NCI-H2171 treated with DMSO at 0.1 percent for 48 hours (cell line): ENCODE measurements at places on chromosomes 7 and 10.
A peak's percentile ranks its signal among the peaks of the same experiment; 100 is the strongest.

GRCh38 chr7:81370822-81371221 lies 399.0 kb downstream of the HGF start:
- DNase-seq: no peak

DNA sequence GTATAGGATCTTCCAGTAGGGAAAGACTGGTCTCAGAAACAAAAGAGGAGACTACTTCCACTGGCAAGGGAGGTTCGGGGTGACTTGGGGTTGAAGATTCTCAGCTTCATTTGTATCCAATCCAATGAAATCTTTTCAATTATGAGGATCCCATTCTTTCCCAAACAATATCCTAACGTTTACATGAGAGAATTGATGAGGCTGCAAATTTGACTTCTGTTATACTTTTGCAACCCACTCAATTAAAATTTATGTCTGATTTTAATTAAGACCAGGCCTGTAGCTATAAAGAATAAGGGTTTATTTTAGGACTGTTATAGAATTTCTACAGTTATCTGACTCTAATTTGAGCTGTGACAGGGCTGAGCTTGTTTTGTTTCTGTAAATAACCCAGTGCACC lies 251.5 kb downstream of the ANKRD7 start:
- DNase-seq: no peak

DNA sequence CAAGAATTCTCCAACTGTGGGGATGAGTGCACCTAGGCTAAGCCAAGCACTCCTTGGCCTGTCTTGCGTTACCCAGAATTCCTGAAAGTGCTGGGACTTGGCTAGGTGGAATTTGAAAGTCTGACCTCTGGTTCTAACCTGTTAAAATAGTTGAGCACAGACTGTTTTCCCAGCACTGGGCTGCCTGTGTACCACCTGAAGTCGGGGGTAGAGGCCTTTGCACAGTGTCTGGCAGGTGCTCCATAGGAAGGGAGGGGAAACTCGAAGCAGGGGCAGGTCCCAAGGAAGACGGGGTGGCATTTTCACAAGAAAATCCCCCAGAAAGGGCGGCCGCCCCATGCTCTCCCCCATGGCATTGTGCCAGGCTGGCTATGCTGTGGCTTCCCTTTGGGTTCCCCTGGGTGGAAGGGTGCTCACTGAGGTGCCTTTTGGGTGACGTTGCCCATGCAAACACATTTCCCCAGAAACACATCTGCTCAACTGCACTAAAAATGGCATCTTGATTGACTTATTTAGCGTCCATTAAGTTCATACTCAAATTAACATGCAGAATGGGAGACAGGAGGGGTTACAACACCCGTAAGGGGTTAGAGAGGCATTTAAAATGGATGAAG lies 62.9 kb downstream of the SYPL1 start:
- DNase-seq: no peak

- DNase-seq: no peak
Observed at GRCh38 chr10:93437946-93438612, 44.1 kb downstream of the MYOF start.

GRCh38 chr7:37786741-37787569 lies 61.4 kb upstream of the NME8 start:
- DNase-seq: no peak

GRCh38 chr7:52764492-52765169 lies 270.8 kb upstream of the POM121L12 start:
- DNase-seq: no peak

- DNase-seq: no peak
Observed at GRCh38 chr7:92730808-92731207, 105.6 kb downstream of the CDK6 start.

DNA sequence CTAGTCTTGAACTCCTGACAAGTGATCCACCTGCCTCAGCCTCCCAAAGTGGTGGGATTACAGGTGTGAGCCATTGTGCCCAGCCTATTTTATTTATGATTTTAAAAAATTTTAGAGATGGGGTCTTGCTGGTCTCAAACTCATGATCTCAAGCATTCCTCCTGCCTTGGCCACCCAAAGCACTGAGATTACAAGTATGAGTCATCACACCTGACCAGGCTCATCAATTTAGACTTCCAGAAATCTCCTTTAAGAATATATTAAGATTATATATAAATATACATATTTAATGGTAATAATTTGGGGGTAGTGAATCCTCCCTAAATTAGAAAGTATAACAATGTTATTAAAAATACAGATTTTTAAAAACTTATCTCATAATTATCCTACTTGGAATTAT lies 29.1 kb downstream of the LAMB1 start:
- no peak for DNase-seq

- no peak for DNase-seq
Observed at GRCh38 chr10:51445588-51445987, 253.8 kb downstream of the CSTF2T start.

GRCh38 chr7:24025765-24026164 lies 258.2 kb upstream of the NPY start:
- DNase-seq: no peak

GRCh38 chr10:105207476-105207995 lies 566.4 kb downstream of the SORCS3 start:
- DNase-seq: no peak

- peak; percentile 5 for DNase-seq
Observed at GRCh38 chr10:114550756-114551635, 107.1 kb downstream of the ABLIM1 start.

- DNase-seq: no peak
Observed at GRCh38 chr10:123136806-123137642, 1.3 kb downstream of the HMX3 start.

- no peak for DNase-seq
Observed at GRCh38 chr7:94231305-94231704, 163.4 kb upstream of the COL1A2 start.
